ENCODE measurements at places on chromosomes 7 and 10. TPM values are rescaled to one million over a fixed set of nuclear protein-coding genes. Genes with fewer than 3 reads are reported as not detected.

GRCh38 chr7:124403587-124403986, 362.0 kb downstream of the GPR37 start:
- DNase-seq, result no peak

Gene COBL
- 117 TPM for polyA plus RNA-seq

GRCh38 chr10:5645375-5645774, 21.0 kb downstream of the ASB13 start:
- DNase-seq, result no peak

GRCh38 chr10:71634531-71635164, 84.9 kb downstream of the C10orf105 start:
- DNase-seq, result no peak

- DNase-seq, result no peak
Measured at GRCh38 chr7:150938566-150938965, 39.6 kb downstream of the KCNH2 start.

GRCh38 chr7:452791-453455, 66.7 kb downstream of the PDGFA start:
- DNase-seq, result no peak

DNA sequence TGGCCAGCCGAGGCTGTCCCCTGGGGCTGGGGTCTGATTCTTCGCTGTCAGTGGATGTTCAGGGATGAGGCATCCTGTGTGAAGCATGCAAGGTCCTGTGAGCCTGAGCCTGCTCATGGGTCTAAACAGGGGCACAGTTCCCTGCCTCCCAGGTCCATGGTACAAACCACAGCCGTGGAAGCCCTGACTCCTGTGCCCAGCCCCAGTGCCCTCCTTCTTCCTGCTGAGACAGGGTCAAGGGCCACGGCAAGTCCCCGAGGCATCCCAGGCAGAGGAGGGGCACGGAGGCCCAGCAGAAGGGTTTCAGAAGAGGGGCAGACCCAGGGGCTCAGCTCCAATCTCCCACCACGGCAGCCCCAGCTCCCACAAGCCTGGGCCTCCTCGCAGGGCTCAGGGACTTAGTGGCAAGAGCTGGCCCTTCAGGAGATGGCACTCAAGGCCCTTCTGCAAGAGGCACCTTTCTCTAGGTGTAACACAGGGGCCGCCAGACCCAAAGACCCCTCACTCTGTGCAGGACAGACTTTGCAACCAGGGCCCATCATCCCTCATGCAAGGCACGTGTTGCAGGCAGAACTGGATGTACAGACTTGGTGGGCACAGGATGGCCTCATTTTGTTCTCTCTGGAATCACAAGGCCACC, 248.8 kb downstream of the TCERG1L start:
- no peak for DNase-seq

GRCh38 chr7:3239291-3239691, 61.8 kb upstream of the SDK1 start:
- no peak for DNase-seq

Gene FRMD4A
- 36.3 TPM for polyA plus RNA-seq

DNA sequence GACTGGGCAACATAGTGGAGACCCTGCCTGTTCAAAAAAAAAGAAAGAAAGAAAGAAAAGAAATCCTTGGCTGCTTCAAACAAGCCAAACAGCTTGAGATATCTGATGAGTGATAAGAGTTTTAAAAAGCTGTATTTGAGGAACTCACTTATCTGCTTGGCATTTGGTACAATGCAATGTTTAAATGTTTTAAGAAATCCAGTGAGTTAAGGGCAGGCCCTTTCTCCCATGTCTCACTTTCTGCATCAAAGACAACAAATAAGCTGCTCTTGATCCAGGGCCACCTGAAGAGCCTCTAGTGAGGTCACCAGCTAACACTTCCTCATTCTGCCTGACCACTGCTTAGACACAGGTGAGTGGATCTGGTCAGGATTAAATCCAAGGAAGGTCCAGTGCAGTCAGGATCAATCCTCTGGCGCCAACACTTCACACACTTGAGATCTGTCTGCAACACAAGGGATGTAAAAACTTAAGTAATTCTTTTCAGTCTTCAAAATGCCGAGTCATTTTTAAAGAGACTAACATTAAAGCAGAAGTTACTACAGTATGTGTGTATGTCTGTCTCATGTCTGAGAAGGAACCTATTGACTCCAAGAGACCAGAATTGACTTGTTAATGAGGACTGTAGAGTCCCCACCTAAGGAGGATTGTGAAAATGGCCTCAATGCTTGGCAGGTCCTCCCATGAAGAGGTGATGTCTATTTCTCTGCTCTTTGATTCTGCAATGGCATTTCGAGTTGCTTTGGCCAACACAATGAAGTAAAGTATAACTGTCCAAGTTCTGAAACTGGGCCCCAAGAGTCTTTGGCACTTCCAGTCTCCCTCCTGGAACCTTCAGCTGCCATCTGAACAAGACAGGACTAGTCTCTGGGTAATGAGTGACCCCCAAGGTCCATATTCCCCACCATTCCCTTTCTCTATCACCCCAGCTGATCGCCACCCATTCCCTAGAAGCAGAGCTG, 43.1 kb downstream of the CREB3L2 start:
- no peak for DNase-seq

DNA sequence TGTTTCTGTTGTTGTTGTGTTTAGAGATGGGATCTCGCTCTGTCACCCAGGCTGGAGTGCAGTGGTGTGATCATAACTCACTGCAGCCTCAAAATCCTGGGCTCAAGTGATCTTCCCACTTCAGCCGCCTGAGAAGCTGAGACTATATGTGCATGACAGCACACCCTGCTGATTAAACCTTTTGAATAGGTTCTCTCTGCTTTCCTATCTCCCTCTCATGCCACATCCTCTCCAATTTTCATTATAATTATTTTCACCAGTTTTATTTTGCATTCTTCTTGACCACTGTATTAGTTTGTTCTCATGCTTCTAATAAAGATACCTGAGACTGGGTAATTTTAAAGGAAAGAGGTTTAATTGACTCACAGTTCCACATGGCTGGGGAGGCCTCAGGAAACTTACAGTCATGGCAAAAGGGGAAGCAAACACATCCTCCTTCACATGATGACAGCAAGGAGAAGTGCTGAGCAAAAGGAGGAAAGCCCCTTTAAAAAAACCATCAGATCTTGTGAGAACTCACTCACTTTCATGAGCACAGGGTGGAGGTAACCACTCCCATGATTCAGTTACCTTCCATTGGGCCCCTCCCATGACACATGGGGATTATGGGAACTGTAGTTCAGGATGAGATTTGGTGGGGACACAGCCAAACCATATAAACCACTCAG, 12.9 kb downstream of the AGK start:
- no peak for DNase-seq

DNA sequence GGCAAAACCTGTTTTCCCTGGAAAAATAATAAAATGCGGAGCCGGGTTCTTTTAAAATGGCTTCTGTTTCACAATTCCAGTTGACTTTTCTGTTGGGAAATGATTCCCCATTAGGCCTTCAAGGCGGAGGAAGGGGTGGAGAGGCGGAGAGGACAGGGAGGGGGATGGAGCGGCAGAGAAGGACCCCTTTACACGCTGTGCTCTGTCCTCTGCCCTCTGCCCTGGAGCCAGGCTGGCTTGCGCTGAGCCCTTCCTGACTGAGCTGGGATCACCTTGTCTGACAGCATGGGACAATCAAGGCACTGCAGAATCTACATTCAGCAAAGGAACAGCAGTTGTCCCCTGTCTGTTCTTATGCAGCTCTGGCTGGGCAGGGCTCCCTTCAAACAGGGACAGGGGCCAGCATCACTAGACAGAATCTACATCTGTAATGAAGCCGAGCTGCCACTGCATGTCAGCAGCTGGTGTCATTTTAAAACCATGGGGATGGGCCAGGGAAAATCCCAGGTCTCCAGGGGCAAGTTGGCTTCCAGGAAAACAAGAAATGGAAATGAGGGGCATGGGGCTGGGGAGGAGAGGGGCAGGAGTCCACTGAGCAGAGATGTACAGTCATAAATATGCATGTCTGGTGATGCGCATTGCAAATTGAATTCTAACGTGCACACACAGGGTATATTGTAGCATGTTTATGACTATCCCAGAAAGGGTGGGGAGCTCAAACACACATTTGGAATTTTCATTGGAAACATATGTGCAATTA, 120.0 kb downstream of the MKX start:
- DNase-seq, result no peak

DNA sequence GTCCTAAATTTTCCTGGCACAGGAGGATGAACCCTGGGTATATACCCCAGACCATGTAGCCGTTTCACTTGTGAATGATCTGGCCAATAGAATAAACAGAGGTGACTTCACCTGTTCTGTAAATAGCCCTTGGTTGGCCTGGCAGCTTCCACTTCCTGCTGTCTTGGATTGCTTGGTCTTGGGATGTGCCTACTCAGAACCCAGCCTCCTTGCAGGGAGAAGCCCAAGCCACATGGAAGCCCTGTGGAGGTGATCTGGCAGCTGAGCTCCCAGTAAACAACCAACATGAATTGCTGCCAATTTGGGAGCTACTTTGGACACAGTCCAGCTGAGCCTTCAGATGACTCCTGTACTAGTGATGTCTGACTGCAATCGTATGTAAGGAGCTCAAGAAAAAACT, 4.8 kb upstream of the RAPGEF5 start:
- no peak for DNase-seq

Gene SPDYE9
- 0.20 TPM for polyA plus RNA-seq

Gene CCDC172
- polyA plus RNA-seq, result not detected

Gene CEP55
- polyA plus RNA-seq, result 6.2 TPM

DNA sequence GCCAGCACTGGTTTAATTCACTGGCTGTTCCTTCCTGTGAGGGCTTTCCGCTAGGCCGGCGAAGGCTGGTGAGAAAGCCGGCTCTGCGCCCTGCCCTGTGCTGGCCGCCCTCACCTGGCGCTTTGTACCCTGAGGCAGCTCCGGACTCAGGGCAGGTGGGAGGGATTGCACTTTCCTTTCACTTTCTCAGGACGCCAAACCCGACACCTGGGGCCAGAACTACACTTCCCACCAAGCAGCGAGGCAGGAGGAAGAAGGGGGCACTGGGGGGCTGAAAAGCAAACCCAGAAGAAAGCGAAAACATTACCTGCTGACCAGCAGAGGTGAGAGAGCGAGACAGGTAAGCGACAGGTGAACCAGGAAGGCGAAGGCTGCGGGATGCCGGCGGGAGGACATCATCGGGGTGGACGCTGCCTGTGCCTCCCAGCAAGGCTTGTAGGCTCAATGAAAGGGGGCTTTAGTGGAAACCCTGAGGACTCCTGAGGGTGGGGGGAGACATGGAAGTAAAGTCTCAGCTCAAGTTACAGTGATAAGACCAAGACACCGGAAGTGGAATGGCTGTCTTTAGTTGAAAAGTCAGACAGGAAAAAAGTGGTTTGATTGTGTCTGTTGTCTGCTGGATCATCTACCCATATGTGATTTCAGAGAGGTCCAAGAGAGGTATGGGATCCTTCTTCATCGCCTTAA, at the start of gene RAB19:
Gene RAB19, plus strand, starts transcription at position 181 of the 687 bp plus-strand sequence. CDS start 3,589 bp downstream, outside the sequence.
- no peak for DNase-seq

DNA sequence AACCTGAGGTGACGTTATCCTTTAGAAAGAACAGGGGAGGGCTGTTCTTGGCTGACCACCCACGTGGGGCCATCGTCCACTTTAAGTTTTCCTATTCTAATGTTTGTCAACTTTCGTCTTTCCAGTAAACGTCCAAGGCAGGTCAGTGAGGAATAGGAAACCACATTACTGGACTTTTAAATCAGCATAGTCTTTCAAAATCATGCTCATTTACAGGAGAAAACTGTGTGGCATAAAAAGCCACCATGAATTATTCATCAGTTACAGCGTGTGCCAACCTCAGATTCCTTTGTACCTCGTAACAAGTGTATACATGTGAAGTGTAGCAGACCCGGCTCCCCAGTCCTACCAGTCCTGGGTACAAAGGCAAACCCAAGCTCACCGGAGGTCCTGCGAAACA, 25.1 kb upstream of the ABLIM1 start:
- no peak for DNase-seq

Gene RET
- polyA plus RNA-seq, result 3.4 TPM

DNA sequence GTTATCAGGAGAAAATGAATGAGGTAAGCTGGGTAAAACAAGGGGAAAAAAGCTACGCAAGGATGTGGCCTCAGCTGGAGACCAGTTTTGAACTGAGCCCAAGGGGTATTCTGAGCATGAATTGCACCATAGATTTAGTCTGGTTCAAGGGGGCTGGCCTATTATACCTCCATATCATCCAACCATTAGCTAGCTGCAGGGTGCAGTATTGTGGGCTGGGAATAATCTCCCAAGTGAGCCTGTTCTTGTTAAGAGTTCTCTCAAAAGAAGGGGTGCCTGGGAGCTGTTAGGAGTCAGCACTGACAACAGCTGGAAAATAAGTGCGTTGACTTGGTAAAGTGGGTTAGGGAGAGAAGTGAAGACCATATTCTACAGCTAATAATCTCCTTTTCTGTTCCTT, 8.0 kb downstream of the TAS2R16 start:
- DNase-seq, result no peak

DNA sequence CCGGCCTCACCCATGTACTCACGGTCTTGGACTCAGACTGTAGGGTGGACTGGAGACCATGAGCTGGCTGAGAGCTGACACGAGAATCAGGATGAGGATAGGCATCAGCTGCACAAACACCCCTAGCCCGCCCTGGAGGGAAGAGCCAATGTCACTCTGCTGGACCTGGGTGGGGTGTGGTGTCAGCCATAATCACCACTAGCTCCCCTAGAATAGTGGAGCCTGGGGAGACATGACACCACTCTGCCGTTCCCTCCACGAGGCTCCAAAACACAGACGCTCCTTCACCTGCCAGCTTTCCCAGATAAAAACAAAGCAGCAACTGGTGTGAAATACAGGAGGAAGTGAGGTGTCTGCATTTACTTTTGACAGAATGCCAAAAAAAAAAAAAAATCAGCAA, 16.5 kb downstream of the DNAJB12 start:
- DNase-seq, result no peak

Gene C10orf53
- polyA plus RNA-seq, result not detected

Gene GHRHR
- 0.54 TPM for polyA plus RNA-seq

DNA sequence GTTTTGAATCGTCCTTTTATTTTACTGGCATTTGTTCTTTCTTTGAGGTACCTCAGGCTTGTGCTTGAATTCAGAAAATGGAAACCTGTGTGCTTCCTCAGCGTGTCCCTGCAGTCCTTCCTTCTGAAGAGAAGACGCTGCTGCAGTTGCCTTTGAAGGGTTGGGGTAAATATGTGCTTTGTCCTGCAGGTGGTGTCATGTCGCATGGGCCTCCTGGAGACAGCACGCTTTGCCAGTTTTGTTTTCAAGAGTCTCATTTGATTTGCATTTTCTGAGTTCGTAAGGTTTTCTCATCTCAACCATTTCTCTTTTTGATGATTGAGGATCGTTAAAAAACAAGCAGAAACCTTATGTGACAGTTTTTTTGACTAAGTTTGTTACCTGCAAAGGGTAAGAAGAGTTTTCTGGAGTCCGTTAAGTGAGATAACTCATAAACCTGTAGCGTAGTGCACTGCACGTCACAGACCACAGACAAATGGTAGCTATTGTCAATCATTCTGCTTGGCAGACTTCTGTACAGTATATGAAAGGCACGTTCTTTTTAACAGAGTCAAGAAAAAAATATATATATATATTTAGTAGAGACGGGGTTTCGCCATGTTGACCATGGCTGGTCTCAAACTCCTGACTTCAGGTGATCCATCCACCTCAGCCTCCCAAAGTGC, 57.0 kb downstream of the CDC123 start:
- no peak for DNase-seq

Measured in forelimb muscle (tissue), 1 donor.